ENCODE measurements at places on chromosomes 6 and 20.

DNA sequence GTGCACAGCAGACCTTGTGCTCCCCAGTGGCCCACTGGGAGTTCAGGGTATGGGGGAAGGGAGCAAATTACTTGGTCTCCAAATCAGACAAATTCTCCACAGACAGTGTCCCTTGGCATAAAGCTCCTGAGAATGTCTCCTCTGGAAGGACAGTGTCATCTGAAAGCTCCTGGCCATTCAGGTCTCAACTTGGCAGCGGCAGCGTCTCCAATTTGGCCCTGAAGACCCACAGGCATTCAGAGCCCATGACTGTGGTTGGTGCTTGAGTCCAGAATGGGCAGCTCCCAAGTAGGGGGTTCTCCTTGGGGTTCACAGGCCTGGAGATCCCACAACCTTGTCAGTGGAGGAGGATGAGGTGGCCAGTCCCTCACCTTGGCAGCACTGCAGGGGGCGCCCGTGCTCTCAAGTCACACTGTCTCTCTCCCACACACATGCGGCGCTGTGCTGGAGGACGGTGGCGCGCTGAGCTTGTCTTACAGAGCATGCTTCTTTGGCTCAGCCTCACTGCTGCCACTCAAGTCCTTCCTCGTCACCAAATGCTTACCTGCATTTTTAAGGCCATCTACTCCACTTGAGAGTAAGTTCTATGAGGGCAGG, 20.7 kb downstream of the DYNLRB1 start:
- no peak for DNase-seq

- peak; percentile 33 for DNase-seq
Measured at GRCh38 chr6:154615483-154616025, 105.1 kb upstream of the CNKSR3 start.

DNA sequence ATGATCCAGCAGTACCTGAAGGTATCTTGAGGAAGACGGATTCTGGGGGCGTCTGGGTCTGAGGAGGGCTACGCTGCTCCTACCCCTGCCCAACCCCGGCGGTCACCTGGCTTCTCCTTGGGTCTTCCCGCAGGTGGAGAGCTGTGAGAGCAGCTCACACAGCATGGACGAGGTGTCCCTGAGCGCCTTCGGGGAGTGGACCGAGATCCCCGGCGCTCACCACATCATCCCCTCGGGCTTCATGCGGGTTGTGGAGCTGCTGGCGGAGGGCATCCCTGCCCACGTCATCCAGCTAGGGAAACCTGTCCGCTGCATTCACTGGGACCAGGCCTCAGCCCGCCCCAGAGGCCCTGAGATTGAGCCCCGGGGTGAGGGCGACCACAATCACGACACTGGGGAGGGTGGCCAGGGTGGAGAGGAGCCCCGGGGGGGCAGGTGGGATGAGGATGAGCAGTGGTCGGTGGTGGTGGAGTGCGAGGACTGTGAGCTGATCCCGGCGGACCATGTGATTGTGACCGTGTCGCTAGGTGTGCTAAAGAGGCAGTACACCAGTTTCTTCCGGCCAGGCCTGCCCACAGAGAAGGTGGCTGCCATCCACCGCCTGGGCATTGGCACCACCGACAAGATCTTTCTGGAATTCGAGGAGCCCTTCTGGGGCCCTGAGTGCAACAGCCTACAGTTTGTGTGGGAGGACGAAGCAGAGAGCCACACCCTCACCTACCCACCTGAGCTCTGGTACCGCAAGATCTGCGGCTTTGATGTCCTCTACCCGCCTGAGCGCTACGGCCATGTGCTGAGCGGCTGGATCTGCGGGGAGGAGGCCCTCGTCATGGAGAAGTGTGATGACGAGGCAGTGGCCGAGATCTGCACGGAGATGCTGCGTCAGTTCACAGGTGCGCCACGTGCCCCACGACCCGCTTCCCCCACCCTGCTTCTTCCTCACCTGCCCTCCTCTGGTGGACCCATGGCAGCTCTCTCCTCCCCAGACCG, 166.9 kb upstream of the RNF24 start:
- DNase-seq = no peak

DNA sequence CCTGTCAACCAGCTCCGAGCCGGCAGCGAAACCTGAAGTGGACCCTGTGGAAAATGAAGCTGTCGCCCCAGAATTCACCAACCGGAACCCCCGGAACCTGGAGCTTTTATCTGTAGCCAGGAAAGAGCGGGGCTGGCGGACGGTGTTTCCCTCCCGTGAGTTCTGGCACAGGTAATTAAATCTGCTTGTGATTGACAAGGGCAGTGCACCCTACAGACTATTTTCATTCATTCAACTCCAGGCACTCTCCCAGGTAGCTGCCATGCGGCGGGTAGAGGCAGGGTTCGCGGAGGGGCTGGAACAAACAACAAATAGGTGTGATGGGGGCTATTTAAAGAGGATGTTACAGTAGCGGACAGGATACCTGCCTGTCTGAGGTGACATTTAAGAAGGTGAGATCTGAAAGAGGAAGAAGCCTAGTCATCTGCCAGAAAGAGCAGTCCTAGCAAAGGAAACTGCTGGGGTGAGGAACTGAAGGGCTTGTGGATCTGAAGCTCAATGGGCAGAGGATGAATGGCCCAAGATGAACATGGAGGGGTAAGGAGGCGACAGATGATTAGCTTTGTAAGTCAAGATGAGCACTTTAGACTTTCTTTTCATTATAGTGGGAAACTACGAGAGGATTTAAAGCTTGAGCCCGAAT, 810 bp downstream of the MRPL18 start:
- peak; percentile 31 for DNase-seq

GRCh38 chr20:4942331-4942730, 59.0 kb downstream of the SLC23A2 start:
- peak; percentile 40 for DNase-seq

DNA sequence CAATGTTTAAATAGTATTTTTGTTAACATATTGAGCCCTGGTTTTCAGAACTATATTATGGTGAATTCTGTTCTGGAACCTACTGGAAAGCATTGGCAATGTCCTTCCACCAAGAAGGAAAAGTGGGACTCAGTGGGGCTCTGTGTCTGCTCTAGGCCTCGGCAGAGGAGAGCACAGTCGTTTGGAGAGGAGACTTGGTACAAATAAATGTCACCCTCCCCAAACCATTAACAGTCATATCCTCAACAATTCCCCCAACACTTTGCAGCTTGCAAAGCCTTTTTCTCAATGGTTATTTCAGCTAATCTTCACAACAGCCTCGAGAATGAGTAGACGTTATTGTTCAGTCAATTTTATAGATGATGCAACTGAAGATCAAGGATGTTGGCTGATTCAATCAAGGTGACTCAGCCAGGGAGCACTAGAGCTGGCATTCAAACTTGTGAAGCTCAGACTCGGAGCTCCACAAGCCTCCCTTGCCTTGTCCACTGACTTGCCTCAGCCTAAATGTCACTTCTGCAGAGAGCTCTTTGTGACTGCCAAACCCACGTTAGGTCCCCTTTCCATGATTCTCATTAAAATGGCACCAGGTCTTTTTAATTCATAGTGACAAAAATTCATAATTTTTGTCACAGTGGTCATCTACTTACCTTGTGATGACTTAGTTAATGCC, 60.6 kb downstream of the TOX2 start:
- DNase-seq = no peak

DNA sequence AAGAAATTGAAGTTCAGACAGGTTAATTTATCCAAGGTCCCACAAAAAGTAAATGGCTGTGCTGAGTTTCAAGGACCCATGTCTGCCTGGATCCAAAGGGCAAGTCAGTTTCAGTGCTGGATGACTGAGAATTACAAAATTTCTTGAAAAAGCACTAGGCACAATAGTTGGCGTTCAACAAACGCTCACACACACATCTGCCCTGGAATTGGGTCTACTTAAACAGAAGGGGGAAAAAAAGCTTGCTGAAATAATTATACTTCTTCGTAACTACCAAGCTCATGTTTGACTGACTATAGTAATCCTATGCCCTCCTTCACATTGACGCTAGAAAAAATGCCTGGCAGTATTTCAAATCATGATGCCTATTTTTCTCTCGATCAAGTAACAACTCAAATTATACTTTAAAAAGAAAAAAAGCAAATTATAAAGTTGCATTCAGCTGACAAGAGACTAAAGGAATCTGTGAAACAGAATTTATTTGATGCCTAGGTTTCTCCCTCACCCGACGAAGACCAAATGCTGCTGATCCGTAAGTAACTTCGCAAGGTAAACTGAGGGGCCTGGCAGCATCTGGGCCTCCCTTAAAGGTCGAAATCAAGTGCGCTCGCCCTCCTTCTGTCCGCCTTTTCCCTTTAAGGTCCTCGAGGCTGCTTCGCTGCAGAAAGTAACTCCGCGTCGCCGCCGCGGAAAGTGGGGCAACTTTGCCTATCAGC, 650 bp upstream of the CD2AP start:
- DNase-seq = no peak

GRCh38 chr6:31396422-31397152, 6.8 kb upstream of the MICA start:
- DNase-seq = peak; percentile 88

Measured in suppressor macrophage (primary cell).